ENCODE measurements at places on chromosomes 1 and 21. TPM values are rescaled to one million over a fixed set of nuclear protein-coding genes. Genes with fewer than 3 reads are reported as not detected.
A peak's percentile ranks its signal among the peaks of the same experiment; 100 is the strongest.

The CD1B gene
- not detected for total RNA-seq

The TRABD2B gene
- not detected for total RNA-seq

The UBXN10 gene
- total RNA-seq, result 0.23 TPM

The LMOD1 gene
- total RNA-seq, result not detected

The S100A11 gene
- total RNA-seq, result 37.3 TPM

The SCNM1 gene
- total RNA-seq, result 60.4 TPM

The HFM1 gene
- total RNA-seq, result not detected

The BMP8B gene
- total RNA-seq, result 0.76 TPM

GRCh38 chr21:35597750-35598339 lies 462.5 kb downstream of the SETD4 start:
- no peak for DNase-seq

DNA sequence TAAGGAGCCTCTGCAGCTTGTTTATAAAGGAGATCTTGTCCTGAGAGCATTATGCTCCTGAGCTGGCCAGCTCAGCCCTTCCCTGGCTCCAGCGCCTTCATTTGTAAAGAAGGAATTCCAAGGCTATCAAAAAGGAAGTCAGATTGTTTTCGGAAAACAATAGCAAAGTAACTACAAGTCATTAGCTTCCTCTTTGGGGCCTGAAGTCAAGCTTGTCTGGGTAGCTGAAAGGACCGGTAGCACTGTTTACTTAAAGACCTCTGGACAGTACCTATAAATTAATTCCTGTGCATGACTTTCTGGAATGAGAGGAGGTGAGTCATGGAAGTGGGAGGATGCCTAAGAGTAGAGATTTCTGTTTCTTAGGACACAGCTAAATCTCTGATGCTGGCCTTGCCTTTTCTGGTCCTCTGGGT lies 20.7 kb upstream of the GJA5 start:
- DNase-seq, result no peak

DNA sequence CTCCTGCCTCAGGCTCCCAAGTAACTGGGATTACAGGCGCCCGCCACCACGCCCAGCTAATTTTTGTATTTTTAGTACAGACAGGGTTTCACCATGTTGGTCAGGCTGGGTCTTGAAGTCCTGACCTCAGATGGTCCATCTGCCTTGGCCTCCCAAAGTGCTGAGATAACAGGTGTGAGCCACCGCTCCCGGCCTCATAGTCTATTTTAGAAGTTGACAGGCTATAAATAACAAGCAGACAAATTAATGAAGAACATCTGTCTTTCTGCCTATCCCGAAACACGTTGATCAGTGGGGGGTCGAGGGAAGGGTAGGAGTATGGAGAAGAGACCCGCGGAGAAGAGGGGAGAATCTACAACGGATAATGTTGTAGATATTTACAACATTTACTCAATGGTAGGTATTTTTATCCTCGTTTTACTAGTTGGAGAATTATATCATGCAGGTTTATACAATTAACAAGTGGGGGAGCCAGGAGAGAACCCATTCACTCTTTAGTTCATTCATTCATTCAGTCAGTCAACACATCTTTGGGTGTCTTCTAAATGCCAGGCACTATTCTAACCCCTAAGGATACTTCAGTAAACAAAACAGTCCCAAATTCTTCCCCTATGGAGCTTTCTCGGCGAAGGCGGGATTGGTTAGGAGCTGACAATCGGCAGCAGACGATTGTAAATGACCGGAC lies 497 bp upstream of the IFNAR2 start:
- DNase-seq, result no peak

GRCh38 chr21:26226724-26227123 lies 56.2 kb upstream of the APP start:
- no peak for DNase-seq

DNA sequence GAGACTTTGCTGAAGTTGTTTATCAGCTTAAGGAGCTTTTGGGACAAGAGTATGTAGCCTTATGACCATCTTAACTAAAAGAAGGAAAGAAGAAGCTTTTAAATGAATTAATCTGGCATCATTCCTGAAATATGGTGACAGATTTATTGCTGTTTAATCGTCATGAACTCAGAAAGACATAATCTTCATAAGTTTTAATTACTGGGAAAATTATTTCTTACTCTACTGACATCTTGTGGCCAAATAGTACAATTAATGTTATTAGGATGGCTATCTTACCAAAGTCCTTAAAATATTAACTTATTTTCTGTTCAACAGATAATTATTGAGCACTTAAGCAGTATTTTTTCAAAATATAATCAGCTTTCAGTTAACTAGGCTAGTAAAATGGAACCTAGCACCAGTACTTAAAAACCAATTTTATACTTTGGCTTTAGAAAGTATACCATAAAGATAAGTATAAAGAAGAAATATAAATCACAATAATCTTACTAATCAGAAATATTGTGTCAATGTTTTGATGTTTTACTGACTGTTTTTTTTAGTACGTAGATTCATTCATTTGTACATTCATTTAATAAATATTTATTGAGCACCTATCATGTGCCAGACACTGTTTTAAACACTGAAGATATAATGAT lies 34.7 kb upstream of the GPR25 start:
- DNase-seq, result no peak

DNA sequence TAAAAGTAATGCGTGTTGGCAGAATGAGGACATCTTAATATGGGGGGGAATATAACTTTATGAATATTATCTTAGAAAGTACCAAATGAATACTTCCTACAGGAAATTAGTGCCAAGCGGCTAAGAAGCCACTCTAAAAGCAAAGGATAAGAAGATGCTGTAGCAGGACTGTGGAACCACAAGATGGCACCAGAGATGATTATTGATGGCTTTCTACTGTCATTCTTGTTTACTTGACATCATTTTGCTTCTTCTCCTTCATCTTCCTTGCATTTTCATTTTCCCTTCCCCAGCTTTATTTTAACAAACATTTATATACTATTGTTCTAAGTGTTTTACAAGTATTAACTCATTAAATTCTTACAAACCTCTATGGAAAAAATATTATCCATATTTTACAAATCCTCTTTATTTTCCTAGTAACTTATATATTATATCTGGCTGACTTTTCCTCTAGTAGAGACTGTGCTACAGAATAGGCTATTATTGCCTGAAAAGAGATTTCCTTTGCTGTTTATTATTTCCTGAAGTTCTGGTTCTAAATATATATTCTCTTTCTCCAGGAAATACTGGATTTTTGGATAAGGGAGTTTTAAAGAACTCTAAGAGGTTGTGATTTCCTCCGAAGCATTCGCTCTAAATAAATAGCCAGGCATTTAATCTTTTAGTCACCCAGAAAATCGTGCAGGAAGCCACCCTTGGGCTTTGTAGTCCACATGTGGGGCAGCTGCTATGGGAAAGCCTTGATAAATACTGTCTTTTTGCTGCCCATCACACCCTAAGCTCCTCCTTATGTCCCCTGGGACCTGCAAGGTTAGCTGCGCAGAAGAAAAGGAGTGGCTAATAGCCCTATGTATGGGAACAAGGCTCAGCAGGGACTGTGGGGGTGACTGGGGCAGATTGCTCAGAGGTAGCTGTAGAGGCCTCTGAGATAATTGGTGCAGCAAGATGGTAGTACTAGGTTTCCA lies 69.8 kb downstream of the TPR start:
- DNase-seq, result no peak

- no peak for DNase-seq
These were observed 15.0 kb downstream of the PDE9A start for GRCh38 chr21:42668298-42668992.

- DNase-seq, result no peak
These were observed 19.2 kb upstream of the UBR4 start for GRCh38 chr1:19229229-19229628.

- DNase-seq, result no peak
These were observed 105.6 kb upstream of the SOD1 start for GRCh38 chr21:31553926-31554325.

GRCh38 chr1:10399444-10399941 lies 629 bp downstream of the PGD start:
- DNase-seq, result no peak

- DNase-seq, result no peak
These were observed 5.3 kb downstream of the DAP3 start for GRCh38 chr1:155694167-155694566.

DNA sequence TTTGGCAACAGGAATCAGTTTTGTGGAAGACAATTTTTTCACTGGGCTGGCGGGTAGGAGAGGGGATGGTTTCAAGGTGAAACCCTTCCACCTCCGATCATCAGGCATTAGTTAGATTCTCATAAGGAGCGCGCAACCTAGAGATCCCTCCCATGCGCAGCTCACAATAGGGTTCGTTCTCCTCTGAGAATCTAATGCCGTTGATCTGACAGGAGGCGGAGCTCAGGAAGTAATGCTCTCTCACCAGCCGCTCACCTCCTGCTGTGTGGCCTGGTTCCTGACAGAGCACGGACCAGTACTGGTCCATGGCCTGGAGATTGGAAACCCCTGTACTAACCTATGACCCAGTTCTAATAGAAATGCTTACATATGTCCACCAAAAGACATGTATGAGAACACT lies 96.6 kb upstream of the KIAA1614 start:
- no peak for DNase-seq

DNA sequence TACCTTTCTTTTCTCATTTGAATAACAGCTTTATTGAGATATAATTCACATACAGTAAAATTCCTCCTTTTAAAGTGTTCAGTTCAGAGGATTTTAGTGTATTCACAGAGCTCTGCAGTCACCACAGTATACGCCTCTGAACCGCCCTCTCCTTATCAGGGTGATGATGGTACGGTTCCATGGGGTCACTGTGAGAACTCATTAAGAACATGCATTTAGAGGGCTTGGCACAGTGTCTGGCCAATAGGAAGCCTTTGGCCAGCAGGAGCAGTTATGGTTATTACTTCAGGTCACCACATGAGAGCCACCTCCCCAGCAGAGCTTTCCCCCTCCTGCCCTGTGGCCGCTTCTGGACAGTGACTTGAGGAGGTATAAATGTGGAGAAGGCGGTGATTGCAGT lies 27.3 kb downstream of the KCNQ4 start:
- no peak for DNase-seq

DNA sequence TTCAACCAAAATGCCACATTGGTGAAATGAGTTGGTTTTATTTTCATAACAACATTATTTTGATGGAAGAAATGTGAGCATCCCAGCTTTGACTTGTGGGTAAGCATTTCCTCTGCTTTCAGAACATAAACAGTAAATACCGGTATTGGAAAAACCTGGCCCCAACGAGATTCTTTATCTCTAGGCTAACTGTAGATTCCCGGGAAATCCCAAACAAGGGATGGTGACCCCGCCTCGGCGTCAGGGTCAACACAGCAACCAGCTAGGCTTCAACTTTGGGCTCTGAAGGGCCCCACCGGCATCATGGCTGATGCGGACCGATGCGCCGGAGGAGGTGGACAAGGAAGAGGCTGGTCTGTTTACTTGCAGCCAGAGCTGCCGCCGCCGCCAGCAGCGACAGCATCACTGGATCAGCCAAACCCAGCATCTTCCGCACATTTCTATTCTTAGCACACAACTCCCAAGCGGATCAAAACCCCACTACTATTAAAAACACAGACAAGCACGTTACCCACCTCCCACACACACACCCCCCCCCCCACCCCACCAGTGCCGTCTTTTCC lies 1.1 kb downstream of the AKT3 start:
- no peak for DNase-seq

DNA sequence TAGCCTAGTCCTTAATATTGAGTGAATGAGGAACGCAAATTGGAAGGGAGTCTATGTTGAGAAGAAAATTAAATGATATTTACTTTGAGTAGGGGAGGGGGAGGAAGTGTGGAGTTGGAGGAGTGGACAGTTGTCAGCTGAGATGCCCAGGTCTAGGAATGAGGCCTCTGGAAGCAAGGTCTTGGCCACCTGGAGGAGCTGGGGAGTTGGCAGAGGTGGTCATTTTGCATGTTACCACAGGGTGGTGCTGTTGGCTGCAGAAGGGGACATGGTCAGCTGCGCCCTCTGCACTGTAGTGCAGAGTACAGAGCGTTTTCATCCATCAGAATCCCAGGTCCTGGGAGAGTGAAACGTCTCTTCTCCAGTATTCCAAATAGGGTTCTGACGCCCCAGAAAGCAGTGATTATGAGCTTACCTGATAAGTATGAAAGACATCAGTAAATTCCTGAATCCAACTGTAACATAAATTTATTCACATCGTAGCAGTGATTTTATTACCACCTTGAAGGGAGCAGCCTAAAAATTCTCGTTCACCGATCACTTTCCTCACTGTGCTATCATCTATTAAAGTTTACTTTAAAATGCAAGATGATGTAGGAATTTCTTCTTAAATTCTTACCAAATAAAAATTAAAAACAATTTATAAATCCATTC lies 13.8 kb downstream of the PARK7 start:
- peak; percentile 49 for DNase-seq

GRCh38 chr21:33238146-33238545 lies 8.4 kb downstream of the IFNAR2 start:
- DNase-seq, result no peak
